ENCODE measurements at places on chromosomes 7 and 10.

DNA sequence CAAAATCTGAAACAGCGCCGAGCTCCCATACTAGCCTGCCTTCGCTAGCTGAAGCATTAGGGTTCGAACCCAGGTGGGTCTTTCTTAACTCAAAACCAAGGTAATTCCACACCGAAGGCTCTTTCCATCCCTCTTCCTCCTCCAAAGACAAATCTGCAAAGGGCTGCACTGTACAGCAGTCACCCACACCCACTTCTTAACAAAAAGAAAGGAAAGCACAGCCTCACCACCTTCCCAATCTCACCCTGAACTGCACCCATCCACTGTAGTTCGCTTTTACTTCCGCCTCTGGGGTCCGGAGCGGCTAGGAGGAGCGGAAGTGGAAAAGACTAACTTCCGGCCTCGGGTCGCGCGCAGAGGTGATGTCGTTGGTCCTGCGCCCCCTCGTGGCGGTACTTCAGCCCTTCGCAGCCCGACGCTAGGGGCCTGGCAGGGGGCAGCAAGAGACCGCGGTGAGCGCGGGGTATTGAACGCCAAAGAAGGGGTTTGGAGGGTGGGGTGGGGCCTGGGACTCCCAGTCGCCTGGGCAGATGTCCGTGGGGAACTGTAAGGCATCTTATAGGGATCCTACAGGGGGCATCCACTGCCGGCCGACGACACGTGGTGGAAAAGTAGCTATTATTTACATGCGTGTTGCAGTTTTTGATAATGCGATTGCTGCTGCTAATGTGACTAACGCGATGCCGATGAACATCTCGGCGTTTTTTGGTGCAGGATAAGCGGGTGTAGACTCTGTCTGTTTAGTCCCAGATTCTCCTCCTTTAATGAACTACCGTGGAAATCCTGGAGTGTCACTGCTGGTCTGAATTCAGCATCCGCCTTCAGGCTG is at the start of gene MTERF1:
MTERF1 (minus strand) TSS at position 290 of the 829 bp plus-strand sequence. CDS start 619 bp downstream, outside the sequence.
- DNase-seq: peak; percentile 69

- DNase-seq: no peak
These were observed 491.1 kb upstream of the ADARB2 start for GRCh38 chr10:2228320-2228901.

GRCh38 chr10:84008878-84009277 is 130.4 kb upstream of the GHITM start:
- no peak for DNase-seq

GRCh38 chr10:70656489-70656888 is 15.8 kb upstream of the ADAMTS14 start:
- peak; percentile 96 for DNase-seq

DNA sequence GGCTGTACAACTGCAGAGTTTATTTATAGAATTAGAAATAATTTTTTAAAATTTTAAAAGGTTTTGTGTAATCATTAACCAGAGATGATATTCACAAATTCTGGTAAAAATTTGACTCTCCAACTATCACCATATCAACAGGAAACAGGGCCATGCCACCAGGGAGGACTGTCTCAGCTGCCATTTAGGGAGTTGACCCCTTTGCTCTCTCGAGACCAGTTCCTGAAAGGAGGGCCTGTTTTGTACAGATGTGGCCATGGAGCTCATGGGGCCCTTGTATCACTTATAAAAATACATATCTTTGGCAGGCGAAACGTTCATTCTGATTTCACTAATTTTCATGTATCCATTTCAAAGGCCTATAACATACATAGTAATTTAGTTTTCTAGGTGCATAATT is 20.3 kb downstream of the H2AZ2 start:
- DNase-seq: no peak

- no peak for DNase-seq
These were observed 171.8 kb upstream of the AHR start for GRCh38 chr7:17126413-17127268.
